Activated CD4-positive, CD25-positive, alpha-beta regulatory T cell treated with anti-CD3 and anti-CD28 coated beads, Interleukin-2, amount 50 U/mL, for 16 hours (primary cell): ENCODE measurements at places on chromosomes 3 and 15.

- peak; percentile 78 for DNase-seq
These were observed at the start of the genes EXOSC7 and ZDHHC3 for GRCh38 chr3:44976002-44976815. Gene EXOSC7, plus strand, starts transcription at chr3:44976244. Its CDS starts 34 bp downstream, at chr3:44976278. Gene ZDHHC3, minus strand, starts transcription at chr3:44976174. Its CDS starts 16,738 bp downstream, at chr3:44959436.

DNA sequence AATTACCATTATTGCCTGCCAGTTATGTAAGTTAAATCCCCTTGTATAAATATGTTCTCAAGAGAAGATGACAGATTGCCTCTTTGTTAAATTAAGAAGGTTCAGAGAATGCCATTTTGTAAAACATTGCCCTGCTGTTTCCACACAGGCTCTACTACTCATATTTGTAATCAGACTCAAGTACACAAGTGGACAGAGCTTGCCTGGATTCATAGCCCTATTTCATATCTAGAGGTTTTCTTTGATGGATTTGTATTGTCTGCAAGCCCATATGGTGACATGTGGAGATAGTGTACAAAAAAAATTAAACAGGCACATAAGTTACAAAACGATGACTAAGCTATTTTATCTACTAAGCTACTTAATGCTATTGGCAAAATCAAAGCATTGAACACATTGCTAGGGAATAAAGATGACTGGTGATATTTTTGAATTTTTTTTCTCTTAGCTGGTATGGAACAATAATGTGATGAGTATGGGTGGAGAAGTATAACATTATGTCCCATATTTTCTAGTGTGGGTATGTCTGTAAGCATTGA, 1286.6 kb upstream of the ALCAM start:
- DNase-seq, result no peak

- DNase-seq, result no peak
These were observed 93.8 kb downstream of the RFTN1 start for GRCh38 chr3:16419640-16420241.

DNA sequence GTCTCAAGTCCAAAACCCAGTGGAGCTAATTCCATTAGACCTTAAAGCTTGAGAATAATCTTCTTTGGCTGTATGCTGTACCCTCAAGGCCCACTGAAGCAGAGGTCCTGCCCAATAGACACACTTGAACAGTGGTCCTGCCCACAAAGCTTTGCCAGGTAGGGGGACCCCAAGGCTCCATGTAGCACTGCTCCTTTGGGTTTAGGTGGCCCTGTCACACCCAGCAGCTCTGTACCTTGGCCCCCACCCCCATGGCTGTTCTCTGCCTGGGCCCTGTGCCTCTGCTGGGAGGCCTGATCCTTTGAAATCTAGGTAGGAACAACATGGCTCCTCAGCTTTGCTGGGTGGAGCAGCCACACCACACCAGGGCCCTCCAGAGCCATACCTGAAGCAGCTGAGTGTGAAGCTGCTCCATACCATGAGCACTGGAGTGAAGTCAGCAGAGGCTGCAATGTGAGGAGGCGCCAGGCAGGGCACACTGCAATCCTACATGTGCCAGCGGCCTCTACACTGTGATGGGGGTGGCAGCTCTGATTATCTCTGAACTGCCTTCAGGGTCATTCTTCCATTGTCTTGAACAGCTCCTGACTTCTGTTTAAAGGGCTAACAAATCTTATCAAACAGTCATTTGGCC, 188.0 kb upstream of the CCDC54 start:
- no peak for DNase-seq

DNA sequence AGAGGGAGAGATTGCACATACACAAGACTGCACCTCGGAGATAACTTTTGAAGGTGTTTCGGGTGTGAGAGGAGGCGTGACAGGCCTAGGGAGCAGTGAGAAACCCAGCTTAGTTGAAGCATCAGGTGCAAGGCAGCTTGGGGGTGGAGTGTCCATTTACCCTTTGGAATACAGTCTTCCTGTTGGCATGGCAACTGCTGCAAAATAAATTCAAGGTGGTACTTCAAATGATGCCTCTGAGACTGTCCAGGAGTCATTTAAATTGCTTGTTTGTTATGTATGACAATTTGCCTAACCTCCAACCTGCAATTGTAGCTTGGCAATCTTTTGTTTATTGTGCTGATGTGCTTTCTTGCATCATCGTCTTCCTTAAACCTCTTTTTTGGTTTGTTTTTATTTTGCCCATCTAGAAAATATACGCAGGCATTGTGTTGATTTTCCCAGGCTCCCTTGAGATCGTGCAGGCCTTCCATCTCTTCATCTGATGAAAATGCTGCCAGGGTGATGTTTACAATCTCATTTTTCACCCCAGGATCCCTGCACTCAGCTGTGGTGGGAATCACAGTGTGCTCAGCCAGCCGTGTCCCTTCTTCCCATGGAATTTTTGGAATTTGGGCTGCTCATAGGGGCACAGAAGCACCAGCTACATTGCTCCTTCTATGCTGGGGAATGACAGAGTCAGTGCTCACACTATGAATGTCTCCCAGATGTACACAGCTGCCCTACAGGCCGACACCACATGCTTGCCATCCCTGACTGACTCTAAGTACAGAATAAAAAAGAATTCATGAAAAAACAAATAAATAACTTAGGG, 583.1 kb upstream of the CFAP20DC start:
- DNase-seq, result no peak

DNA sequence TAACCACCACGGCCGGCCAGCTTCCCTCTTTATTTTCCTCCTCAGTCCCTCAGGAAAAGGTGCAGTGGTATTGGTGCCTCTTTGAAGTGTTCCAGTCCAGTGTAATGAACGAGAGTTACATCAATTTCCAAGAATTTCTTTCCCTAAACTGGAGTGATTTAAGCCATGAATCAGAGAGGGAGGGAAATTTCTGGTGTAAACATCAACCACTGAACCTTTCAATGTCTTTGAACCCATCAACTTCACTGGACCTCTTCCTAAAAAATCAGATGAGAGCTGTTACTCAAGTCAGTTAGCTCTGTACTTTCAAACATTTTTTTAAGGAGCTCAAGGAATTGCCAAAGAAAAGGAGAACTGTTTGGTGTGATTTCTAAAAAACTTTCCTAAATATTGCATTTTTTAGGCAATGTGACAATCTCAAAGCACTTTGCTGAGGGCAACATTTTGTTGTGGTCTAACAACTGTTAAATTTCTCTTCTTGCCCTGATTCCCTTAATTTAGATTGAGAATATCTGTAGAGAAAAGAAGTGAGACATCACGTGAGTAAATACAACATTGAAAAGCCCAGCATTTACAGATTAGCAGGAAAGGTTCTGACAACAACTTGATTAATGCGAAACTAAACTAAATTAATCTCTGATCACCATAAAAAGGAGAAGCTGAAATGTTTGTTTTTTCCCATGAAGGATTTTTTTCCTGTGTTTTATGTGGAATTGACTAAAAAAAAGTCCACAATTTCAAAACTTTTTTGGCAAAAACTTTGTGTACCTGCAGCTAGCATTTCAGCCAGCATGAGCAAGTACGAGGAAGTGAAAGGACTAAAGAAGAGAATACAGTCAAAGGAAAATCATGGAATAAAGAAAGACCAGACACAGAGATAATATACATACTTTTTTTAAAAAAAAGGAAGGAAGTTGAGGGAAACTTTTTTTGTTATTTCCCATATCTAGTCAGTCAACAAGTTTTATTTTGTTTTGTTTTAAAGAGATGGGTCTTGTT, 9.1 kb upstream of the DAZL start:
- DNase-seq, result no peak

DNA sequence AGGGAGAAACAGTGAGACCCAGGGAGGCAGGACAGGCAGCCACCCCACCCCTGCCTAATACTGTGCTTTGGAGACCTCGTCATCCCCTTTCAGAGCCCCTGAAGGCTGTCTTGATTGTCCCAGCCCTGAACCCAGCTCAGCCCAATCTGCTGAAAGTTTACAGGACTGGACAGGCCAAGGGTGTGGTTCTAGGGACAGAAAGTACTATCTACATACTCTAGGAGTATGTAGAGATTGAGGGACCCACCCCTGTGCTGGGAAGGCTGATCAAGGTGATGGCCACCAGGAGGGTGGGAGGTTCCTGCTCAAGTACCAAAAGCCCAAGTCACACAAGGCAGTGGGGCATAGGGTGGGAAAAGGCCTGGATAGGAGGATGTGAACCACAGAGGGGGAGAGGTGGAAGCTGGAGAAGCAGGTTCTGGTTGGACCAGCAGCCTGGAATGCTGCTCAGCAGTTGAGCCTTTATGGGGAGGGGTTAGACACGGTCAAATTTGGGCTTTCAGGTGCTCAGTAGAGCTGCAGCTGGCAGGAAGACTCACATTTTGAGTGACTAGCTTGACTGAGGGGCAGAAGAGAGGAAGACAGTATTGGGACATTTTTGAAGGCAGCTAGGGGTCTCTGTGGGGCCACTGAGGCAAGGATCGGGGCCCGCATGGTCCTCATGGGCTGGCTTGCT, 6.7 kb downstream of the NBEAL2 start:
- DNase-seq, result no peak

DNA sequence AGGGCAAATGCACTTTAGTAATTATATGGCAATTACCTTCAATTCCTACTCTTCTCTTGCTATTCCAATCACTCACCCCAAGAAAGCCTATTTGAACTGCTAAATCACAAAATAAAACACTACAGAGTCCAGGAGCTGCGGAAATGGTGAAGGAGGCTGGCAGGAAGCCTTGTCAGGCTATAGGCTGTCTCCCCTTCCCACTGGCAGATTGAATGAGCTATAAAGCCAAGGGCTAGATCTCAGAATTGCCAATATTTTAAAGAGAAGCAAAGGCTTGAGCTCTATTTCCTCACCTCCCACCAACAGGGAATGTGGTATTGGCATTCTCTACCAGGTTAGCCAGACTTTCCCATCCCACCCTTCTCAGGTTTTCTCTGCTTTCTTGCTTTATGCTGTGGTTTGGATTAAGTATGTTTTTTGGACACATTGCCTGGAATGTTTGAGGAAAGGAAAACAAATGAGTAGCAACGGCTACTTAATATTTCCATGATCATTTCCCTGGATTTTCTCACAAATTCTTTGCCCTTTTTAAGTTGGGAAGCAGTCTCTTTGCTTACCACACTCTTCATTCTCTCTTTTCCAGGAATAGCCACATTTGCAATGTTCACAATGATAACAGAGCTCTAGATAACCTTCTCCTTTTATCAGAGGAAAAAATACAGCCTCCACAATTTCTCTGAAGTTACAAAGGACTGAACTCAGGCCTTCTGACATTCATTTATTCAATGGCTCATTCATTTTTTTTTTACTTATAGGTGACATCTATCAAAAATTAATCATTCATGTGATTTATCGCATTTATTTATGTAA, 1125.4 kb downstream of the ROBO1 start:
- no peak for DNase-seq

DNA sequence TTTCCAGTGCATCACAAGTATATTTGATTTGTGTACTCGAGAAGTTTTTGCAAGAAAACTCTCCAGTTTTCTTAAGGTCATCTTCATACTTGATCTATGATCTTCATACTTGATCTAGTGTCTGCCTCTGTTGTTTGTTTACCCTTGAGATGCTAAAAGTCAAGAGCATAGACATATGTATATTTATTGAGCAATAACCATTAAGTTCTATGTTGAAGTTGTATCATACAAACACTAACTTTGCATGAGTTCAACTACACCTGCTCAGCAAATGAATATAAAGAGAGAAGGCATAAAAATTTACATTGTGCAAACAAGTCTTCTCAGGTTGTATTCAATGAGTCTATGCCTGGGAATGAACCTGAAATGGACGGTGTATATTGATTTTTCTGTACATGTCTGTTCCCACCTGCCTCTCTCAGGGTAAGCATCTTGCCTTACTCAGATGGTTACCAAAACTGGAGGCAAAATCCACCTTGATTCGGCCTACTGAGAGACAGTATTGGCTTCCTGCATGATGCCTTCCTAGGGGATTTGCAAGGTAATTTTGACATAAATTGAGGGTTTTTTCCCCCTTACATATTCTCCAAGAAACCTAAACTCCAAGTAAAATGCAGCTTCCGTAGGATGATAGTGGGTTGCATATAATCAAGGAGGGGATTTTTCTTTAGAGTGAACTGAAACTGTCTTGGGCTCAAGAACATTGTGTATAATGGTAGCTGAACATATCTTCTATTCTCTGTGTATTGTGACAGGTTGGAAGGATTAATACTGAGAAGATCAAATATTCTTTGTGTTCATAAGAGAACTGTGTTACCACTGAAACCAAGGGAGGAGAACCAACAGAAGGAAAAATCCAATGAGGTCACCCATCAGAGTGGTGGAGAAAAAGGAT, 110.4 kb downstream of the FILIP1L start:
- no peak for DNase-seq

GRCh38 chr3:194162070-194162678, 26.2 kb downstream of the HES1 start:
- DNase-seq, result no peak

DNA sequence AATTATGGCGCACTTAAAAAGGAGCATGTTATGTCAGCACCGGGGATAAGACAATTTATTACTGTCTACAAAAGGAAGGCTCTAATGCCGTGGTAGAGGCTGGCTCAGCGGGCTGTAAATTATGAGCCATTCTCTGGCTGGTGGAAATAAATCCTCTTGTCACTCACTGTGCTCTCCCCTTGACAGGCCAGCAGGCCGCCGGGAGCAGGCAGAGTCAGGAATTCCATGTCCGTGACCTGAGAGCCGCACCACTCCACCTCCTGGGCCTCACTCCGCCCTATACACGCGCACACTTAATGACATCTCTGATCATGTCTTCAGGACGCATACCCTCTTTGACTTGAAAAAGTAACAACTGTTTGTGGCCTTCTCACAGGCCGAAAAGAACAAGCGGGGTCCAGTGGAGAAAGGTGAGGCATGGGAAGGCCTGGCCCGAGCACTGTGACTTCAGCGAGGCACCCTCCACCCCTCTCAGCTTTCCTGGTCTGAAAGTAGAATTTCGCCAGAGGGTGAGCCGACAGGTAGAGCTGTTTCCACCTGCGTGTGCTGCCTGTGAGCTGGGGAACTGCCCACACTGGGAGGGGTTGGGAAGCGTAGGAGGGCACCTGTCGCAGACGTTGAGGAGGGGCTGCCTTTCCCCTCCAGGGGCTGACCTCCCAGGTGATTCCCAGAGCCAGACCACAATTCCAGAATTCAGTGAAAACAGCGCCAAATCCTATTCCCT, 13.2 kb upstream of the PCSK6 start:
- no peak for DNase-seq

- no peak for DNase-seq
These were observed 180.6 kb upstream of the LRRN1 start for GRCh38 chr3:3618623-3619022.

DNA sequence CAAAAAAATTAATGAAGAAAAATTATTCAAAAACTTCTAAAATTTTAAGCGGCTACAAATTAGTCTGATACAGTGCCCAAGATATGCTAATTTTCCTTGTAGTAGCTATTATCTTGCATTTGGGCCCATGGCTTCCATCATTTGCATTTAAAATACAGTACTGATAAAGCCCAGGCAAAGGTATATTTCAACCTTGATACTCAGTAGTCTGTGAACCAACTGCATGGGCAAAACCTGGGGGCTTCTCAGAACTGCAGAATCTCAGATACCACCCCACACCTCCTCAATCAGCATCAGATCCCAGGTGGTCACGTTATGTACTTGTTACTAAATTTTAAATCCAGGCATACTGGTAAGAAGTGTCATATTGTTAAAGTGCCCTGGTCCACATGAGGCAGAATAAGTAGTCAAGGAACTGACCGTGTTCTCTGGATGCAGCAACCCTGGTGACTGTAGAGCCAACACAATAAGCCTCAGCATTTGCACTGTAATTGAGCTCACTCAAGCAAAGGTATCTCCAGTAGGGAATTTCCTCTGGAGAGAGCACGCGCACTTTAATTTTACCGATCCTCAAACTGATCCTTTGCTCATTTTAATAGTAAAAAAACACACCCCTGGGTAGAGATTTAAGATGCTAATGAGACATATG, 31.9 kb downstream of the ZNF385D start:
- DNase-seq, result no peak
